Left kidney (tissue), 8 donors: ENCODE measurements at places on chromosomes 7 and 10. TPM values are rescaled to one million over a fixed set of nuclear protein-coding genes. Genes with fewer than 3 reads are reported as not detected.

DNA sequence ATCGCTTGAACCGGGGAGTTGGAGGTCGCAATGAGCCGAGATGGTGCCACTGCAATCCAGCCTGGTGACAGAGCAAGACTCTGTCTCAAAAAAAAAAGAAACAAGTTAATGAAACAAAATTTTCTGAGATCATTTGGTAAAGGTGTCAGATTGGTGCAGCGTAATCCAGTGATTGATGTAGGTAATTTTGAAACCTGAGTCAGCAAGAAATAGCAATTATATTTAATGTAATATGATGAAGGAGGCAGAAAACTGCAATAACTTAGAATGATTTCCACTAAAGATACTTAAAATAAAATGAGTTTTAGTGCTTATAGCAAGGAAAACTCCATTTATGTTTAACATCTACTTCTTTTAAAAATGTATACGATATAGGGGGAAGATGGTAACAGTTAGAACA, 1049.8 kb upstream of the C7orf33 start:
- DNase-seq: no peak

DNA sequence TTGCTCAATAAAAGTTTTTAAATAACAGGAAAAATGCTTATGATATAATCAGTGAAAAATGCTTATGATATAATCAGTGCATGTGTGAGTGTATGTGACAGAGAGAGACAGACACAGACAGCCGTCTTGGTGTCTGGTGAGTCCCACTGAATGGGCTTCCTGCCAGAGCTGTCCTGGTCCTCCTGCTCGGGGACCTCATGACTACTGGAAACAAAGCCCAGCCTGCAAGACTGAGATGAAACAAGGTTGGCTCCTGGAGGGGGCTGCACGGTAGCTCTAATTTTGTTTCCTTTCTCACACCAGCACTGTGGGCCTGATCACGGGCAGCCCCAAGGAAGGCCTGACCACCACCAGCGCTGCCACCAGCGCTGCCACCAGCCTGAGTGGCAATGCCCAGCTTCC, 57.3 kb downstream of the NRP1 start:
- DNase-seq: no peak

GRCh38 chr10:130932326-130933007, 379.1 kb downstream of the TCERG1L start:
- DNase-seq: no peak

The EEPD1 gene
- 9.1 TPM for polyA plus RNA-seq

DNA sequence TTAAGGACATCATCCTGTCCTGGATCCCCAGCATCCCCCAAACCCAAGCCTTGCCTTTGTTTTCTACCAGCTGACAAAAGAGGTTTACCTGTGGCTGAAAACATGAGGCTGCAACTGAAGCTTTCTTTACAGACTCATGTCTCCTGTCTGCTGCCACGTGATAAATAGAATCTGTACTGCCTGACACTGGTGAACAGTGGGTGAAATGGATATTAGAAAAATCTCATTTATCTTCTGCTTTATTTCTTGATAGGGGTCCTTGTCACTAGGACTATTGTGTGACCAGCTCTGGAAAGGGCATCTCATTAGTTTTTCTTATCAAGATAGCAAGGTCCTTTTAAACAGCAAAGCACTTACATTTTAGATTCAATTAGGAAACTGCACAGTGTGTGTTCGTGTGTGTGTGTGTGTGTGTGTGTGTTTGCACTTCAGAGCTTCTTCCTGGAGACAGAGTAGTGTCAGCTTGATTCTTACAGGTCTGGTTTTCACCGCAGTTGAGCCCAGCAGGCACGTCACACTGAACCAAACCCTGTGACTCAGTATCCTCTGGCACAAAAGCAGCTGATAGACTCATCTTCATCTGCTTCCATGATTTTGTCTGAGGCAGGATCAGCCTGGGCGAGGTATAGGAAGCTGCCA, 373.5 kb upstream of the CELF2 start:
- no peak for DNase-seq

GRCh38 chr7:4195660-4196059, 486.4 kb upstream of the FOXK1 start:
- no peak for DNase-seq
